Renal pelvis (tissue), 12 donors: ENCODE measurements at places on chromosomes 6 and 20. TPM values are rescaled to one million over a fixed set of nuclear protein-coding genes. Genes with fewer than 3 reads are reported as not detected.

Gene OPN5
- polyA plus RNA-seq = 0.51 TPM

Gene CSNK2B
- 252 TPM for polyA plus RNA-seq

Gene PCK1
- 16.6 TPM for polyA plus RNA-seq

Gene CLDN20
- polyA plus RNA-seq = 3.0 TPM

DNA sequence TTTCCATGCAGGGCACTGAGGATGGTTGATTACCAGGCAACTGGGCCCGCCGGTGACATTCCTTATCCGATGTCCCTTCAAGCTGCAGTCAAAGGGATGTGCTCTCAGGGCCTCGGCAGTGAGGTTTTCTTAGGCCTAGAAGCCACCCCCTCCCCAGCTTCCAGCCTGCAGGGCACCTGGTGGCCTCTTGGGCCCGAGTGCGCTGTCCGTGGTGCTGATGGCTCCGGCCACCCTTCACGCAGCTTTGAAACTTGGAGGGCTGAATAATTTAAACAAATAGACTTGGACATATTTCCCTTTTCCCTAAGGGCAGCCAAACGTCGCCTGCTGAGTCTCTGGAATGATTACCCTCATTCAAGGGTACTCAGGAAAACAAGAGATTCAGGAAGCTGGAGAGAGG, 8.9 kb upstream of the MLN start:
- DNase-seq = peak; percentile 86

DNA sequence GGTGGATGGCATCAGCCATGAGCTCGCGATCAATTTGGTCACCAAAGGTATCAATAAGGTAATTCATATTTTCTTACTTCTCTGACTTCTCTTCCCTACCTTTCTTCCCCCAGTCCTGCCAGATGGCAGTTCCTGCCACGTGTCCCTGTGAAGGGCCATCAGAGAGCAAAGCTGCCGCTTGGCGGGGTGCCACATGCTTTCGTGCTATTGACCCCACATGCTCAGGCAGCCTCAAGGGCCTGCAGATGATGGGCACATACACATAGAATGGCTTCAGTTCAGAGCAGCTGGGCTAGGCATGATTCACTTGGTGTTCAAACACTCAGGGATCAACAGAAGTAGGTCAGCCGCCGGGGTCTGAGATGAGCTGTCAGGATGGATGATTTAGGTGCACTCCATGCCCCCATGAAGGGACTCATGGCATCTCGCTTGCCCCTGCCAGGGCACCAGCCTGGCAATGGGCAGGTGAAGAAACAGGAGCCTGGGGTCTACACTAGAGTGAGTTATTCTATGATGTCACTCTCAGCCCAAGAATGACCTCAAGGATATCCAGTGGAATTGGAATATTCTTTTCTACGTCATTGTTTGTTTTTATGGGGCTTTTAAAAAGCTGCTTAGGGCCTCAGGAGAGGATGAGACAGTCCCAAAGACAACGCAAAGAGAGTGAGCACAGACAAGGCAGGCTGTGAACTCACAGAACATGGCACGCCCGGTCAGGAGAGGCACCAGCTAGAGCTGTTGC, 25.5 kb downstream of the BANF2 start:
- DNase-seq = no peak

- DNase-seq = no peak
Observed at GRCh38 chr20:63829945-63830835, 874 bp downstream of the ZBTB46 start.

GRCh38 chr6:147212622-147213021, 8.4 kb downstream of the STXBP5 start:
- DNase-seq = no peak

DNA sequence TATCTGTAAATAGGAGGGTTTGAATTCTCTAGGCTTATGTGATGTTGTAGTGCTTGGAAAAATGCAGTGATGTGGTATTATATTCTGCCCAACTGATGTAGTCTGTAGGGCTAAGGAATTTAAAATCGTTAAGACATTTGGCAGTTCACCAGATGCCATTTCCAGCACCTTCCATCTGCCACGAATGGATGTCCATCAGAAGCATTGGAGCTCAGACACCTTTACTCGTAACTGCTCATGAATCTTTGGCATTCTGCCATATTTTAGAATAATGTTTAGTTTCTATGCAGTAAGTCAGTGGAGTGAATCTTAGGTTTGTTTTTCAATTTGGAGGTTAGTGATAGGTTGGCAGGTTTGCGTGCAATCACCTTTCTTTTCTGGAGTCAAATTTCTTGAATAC, 2.4 kb upstream of the SYTL3 start:
- DNase-seq = no peak

- no peak for DNase-seq
Observed at GRCh38 chr6:44629636-44630035, 242.1 kb downstream of the CDC5L start.

GRCh38 chr6:37122861-37123260, 47.1 kb upstream of the PIM1 start:
- no peak for DNase-seq

DNA sequence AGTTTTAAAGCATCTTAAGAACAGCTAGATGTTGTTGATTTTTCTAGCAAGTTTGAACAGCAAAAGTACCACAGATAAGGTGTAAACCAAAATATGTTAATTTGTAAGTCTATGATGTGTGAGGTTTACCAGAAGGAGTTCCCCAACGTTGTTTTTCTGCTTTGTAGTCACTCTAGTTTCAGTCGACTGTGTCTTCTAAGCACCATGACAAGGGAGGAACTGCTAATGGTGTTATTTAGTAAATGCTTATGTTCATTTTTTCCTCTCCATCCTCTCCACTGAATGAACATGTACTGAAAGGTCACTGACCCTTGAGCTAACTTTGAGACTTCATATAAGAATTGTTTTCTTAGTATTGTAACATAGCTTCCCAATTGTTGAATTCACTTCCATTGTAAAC, 3.0 kb downstream of the ENPP3 start:
- DNase-seq = no peak

DNA sequence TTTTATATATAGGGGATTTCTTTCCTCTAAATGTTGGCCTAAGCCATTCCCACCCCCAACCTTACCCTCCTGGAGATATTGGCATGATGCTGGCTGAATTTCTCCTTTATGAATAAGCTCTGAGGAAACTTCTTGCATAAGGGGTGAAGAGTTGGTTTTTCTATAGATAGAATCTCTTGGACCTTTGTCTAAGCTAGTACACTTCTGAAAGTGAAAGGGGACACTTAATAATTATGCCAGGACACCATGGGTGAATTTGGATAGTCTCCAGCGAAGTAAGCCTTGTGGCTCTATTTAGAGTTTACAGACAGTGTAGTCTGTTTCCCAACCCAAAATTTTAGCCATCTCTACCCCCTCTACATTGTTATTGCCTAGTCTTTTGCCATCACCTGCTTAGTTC, 27.1 kb upstream of the FABP7 start:
- DNase-seq = no peak

- no peak for DNase-seq
Observed at GRCh38 chr6:43917878-43918382, 147.9 kb downstream of the VEGFA start.

DNA sequence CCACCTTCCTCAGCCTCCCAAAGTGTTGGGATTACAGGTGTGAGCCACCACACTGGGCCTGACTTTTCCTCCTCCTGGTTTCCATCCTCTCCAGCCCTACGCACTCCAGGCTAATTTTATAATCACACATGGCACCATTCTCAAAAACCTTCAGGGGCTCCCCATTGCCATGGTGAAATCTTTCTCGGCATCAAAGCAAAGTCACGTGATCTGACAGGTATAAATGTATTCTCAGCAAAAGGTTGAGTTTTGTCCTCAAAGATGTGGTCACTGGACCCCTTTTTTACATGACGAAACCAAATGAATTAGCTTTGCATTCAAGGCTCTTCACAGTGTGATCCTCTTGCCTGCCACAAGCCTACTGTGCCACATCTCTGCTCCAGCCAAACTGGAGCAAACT, 15.5 kb downstream of the ARMC12 start:
- no peak for DNase-seq

- DNase-seq = no peak
Observed at GRCh38 chr20:20213526-20214121, 154.3 kb upstream of the INSM1 start.

GRCh38 chr6:80174900-80175572, 68.6 kb downstream of the BCKDHB start:
- DNase-seq = no peak

DNA sequence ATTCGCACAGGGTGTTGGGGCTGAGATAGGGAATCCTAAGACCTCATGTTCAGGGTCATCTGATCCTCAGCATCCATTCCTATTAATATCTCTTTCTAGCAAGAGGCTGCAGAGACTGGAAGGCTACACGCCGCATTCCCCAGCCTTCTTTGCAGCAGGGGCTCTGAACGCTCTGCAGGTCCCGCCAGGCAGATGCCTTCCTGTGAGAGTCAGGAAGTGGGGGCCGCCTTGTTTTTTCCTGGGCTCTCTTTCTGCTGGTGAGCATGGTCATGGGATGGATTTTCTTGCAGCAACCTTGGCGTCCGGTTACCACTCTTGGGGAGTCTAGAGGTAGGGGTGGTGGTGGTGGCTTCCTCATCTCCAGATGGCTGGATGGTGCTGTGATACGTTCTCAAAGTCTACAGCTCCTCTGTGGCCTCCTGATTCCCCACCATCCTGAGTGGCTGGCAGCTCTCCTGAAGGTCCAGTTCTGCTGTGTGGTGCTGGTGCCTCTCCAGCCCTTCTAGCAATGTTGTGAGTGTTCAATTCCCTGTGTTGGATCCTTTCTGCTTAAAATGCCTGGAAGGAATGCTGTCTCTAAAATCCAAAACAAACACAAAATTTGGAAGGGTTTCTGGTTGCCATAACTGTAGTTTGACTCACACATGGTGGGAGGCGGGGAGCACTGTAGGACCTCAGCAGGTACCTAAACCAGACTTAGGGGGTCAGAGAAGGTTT, 111.9 kb downstream of the CEBPB start:
- DNase-seq = no peak

DNA sequence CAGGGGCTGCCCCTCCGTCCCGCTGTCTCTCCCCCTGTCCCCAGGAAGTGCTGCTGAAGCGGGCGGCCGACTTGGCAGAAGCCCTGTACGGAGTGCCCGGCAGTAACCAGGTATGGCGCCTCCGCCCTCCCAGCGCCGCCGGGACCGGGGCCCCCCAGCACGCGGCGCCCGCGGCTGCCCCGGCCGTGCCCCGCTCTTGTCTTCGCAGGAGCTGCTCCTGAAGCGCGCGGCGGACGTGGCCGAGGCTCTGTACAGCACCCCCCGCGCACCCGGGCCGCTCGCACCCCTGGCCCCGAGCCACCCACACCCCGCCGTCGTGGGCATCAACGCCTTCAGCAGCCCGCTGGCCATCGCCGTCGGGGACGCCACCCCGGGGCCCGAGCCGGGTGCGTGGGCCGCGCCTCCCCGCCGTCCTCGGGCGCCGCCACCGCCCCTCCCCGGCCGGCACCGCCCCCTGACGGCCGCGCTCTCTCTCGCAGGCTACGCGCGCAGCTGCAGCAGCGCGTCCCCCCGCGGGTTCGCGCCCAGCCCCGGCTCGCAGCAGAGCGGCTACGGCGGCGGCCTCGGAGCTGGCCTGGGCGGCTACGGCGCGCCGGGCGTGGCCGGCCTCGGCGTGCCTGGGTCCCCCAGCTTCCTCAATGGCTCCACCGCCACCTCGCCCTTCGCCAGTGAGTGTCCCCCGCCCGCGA, 48.4 kb downstream of the CPXM1 start:
- DNase-seq = no peak

- DNase-seq = peak; percentile 70
Observed at GRCh38 chr6:32796848-32797776, 19.7 kb downstream of the HLA-DOB start.

- no peak for DNase-seq
Observed at GRCh38 chr6:34115915-34116314, 30.0 kb downstream of the GRM4 start.

- no peak for DNase-seq
Observed at GRCh38 chr6:15023448-15023847, 222.4 kb upstream of the JARID2 start.

GRCh38 chr20:17503301-17504065, 27.7 kb downstream of the BFSP1 start:
- no peak for DNase-seq

DNA sequence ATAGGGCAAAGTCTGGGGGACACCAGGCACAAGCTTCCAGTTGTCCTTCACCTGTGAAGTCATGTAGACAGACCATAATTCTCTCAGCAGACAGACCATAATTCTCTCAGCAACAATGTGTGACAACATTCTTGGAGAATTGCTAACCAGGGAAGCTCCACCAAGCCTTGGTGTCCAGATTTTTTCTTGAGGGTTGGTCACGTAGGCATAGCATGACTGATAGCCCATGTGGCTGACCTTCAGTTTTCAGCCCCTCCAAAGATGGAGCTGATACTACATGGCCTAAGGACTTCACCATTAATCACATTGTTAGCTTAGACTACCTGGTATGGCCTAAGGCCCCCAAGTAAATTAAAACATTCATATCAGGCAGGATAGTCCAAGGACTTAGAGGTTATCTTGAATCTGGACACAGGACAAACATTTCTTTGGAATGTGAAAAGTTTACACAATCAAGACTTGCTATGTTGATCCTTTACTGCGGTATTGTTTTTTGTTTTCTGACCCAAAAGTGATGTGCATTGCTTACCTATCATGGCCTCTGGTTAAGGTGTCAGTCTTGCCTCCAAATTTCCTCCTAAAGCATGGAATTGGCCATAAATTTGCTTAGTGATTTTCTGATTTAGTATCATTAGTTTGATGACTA, 76.9 kb downstream of the CEP57L1 start:
- DNase-seq = no peak

DNA sequence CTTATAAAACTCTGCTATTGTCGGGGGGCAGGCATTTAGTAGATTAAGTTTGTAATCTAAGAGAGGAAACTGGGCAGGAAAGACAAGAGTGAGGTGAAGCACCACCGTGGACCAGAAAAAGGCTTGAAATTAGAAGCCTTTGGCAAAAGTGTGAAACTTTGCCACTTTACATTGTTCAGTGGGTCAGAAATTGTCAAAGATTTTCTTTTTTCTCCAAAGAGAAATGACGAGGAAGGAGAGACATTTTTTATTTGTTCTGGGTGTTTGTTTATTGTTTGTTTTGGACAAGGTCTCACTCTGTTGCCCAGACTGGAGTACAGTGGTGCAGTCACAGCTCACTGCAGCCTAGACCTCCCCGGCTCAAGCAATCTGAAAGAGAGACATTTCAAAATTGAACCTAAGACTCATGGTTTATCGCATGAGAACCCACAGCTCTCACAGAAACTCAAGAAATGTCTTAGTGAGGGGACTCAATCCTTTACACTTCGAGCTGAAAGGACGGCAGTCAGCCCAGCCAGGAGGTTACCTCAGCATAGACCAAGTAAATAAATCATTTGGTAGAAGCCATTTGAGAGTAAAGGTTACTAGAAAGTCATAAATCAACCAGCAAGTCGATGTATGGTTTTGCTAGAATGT, 262.8 kb upstream of the TAB2 start:
- no peak for DNase-seq

DNA sequence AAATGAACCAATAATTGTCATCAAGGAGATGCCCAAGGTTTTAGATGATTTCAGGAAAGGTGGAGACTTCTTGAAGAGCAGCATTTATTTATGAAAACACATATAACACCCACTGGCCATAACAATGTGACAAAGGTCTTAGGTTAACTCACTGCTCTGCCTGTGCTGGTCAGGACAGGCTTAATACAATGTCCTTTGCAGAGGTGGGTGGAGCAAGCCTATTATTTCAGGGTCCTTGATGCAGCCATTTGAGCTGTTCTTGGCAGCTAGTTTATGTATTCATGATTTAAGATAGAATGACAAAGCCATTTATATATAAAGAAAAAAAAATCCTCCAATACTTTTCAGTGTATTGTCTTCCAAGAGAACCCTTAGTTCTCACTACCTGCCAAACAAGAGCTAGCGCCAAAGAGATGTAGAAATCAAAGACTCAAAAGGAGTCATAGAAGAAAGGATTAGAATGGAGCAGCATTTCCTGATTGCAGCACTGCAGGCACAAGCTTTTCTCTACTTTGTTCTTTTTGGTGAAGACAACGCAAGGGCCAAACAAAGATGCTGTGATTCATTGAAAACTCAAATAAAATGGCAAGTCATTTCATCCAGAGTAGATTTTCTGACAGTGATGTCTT, 124.3 kb upstream of the TSHZ2 start:
- DNase-seq = no peak
